ENCODE measurements at places on chromosomes 4 and X.

DNA sequence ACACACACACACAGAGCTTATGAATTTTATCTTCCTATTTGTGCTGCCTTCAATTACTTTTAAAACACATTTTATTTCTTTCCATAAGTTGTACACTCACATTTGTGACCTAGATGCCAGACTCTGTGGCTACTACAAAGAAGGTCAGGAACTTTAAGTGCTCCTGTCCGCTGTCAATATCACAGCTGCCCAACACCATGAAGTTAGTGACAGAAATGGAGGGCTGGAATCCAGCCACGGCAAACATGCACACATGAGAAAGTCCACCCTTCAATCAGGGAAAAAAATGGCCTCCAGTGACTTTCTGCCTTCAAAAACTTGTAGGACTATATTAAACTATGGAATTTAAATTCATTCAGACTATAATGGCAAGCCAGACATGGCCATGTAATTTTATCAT, 334.4 kb upstream of the FSTL5 start:
- DNase-seq = no peak

DNA sequence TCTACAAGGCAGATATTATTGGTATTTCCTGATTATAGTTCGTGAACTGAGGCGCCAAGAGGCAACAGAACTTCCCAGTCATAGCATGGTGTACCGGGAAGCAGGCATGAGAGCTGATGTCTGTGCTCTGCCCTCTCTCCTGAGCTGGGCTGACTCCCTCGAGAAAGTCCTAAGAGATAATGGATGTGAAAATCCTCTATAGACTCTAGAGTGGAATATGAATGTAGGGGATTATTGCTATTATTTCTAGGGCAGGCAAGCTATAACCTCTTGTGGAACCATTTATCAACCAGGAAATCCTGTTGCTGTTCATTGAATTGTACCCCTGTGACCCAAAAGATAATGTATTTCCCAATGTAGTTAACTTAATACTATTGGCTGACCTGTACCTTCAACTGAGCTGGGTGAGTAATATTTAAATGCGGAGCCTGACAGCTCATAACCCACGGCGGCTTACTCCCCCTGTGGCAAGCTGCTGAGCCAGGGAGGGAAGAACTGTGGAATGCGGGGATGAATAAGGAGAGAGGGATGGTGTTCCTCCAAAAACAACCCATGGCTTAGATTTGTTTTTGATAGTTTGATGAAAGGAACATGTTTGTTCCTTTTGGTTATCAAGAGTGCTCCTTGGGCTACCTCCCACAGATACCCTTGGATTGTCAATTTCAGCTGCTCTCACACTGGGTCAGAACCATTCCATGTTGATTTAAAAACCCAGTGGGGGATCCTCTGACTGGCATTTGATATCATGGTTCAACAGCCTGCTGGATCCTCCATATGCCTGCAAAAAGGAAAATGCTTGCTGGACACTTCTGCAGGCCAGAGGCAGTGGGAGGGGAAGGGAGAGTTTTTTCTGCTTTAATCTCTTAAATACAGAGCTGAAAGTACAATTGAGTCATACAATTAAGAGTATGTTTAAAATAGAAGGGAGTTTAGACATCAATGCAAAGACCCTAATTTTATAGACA, 339.0 kb upstream of the BOD1L1 start:
- DNase-seq = no peak

- no peak for DNase-seq
Measured at GRCh38 chr4:25862411-25863346, at the start of gene SEL1L3. Gene SEL1L3, minus strand, starts transcription at chr4:25862988. Its CDS starts 152 bp downstream, at chr4:25862836.

DNA sequence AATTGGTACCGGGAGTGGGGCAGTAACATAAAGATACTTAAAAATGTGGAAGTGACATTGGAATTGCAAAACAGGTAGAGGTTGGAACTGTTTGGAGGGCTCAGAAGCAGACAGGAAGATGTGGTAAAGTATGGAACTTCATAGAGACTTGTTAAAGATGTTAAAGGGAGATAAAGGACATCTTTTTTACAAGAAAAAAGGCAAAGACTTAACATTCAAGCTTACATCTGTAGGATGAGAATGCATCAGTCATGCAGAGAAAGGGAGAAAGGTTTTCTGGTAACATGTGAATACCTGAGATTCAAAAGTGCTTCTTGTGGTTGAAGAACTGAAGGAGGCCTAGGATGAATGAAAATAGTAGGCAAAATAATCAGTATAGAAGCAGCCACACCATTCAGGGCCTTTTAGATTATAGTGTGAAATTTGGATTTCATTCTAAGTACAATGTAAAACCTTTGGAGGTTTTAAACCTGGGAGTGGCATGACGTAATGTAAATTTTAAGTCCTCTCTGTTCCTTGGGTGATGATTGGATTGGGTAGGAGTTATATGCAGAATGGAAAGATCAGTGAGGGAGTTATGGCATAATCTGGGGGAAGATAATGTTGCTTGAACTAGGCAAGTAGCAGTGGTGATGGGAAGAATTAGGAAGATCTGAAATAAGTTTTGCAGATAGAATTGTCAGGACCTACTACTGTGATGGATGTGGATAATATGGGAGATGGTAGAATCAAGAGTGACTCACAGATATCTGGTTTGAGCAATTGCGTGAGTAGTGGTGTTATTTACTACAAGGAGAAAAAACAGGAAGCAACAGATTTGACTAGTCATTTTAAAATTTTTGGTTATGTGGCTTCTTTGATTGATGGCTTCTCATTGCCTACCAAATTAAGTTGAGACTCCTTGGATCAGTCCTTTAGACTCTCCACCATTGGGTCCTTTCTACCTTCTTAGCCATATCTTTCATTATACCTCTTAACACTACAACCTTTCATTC, 138.7 kb downstream of the VSIG4 start:
- DNase-seq = no peak

DNA sequence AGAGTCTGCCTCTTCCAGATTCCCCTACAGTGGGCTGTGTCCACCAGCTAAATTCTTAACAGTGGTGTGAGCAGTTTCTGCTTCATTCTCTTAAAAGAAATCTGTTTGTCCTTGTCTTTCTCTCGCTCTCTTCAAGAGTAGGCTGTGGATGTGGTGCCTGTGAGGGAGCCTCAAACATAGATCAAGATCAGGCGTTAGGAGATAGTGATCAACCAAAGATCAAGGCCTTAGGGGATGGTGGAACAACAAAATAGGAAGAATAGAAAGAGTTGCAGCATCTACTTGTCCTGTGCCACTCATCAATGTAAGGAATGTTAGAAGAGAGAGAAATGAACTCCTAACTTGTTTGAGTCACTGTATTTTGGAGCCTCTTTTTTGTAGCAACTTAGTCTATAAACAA, 144.2 kb downstream of the AASDH start:
- DNase-seq = no peak

GRCh38 chr4:63589796-63590195, 819.5 kb downstream of the TECRL start:
- no peak for DNase-seq

DNA sequence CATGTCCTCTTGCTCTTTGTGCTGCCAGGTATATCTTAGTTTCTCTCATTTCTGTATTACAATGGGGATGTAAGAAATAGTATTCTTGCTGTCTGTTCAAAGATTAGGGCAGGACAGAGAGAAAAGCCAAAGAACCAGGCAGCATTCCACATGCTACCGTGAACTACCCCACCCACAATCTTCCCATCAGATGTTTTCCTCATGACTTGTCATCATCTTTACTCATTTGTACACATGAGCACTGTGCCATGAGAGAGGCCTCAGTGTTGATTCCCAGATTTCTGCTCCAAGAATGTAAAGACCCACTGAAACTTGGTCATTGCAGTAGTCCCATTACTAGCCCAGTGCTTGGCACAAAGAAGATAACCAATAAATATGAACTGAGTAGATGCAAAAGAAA, 354.6 kb upstream of the RASGEF1B start:
- no peak for DNase-seq

DNA sequence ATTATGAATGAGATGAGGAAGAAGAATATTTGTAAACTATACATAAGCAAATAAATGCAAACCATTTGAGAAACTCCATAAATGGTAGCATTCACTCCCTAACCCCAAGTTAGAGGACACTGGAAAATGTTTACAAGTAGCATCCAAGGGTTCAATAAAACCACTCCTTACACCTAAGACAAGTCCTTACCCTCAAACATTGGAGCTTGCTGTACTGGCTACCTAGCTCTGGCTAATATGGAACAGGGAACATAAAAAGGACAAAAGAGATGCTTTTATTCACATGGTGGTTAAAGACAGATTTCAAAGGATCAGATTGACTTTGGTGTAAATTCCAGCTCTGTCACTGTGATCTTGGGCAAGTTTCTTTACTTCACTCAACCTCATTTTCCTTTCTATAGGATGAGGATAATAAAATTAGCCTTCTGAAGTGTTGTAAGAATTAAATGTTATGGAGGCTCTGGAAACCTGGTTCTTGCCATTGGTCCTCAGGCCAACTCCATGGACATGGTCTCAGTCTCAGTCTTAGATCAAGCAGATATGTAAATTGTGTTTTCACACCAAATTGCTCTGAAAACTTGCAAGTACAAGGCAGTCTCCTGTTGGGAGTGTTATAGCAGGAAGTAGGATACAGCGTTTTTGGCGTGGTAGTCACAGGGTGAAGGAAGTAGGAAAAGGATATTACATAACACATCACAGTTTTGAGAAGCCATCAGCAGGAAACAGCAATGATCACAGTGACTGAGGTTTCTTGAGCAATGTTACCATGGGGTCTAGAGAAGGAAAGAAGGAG, 3.3 kb downstream of the CXCL1 start:
- no peak for DNase-seq

DNA sequence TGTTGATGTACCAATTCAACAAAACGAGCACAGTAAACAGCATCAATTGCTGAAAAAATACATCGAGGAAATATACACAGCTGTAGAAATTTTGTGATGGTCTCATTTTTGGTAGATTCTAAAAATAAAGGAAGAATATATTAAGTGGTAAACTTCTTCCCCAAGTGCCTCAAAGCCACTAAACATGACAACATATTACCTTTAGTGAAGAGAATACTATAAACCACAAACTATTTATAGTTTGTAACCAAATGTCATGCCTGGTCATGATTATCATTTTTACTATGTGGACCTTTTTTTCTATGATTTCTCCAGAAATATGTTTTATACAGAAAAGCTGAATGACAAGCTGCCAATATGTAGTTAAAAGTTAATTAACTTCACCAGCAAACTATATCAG, 106.9 kb downstream of the THOC2 start:
- no peak for DNase-seq

- DNase-seq = no peak
Measured at GRCh38 chr4:57154926-57155325, 44.7 kb upstream of the IGFBP7 start.

GRCh38 chr4:2166253-2166652, 75.7 kb downstream of the HAUS3 start:
- DNase-seq = no peak

DNA sequence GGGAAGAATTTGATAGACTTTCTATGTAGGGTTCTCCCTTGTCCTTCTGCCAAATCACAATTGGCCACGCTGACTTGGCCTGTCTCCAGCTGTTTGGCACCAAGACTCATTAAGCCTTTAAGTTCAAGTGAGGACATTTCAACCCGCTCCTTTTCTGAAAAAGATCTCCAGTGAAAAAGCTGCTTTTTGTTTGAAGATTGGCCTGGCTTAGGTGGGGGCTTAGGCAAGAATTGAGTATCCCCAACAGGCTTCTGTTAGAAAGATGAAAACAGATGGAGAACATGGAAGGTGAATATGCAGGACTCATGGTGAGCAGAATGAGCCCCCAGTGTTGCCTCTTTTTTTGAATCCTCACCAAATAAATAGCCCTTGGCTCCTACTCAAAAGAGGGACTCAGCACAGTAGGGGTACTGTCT, 28.5 kb upstream of the LIMCH1 start:
- no peak for DNase-seq

- no peak for DNase-seq
Measured at GRCh38 chr4:186644737-186645261, 78.9 kb downstream of the FAT1 start.

DNA sequence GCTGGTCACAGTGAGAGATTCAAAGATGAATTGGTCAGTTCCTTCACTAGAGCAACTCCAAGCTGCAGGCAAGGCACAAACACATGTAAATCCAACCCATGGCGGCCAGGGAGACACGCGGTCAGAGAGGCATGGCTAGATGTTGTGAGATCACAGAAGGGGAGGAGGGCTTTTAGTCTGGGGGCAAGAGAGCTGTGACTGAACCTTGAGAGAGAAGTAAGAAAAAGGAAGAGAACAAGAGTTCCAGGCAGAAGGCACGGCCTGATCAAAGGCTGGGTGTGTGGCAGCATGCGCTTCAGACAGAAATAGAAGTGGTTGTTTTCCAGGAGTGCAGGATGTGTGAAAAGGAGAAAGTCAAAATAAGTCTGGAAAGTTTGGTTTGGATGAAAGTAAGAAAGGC, 15.9 kb downstream of the CCDC149 start:
- DNase-seq = no peak

DNA sequence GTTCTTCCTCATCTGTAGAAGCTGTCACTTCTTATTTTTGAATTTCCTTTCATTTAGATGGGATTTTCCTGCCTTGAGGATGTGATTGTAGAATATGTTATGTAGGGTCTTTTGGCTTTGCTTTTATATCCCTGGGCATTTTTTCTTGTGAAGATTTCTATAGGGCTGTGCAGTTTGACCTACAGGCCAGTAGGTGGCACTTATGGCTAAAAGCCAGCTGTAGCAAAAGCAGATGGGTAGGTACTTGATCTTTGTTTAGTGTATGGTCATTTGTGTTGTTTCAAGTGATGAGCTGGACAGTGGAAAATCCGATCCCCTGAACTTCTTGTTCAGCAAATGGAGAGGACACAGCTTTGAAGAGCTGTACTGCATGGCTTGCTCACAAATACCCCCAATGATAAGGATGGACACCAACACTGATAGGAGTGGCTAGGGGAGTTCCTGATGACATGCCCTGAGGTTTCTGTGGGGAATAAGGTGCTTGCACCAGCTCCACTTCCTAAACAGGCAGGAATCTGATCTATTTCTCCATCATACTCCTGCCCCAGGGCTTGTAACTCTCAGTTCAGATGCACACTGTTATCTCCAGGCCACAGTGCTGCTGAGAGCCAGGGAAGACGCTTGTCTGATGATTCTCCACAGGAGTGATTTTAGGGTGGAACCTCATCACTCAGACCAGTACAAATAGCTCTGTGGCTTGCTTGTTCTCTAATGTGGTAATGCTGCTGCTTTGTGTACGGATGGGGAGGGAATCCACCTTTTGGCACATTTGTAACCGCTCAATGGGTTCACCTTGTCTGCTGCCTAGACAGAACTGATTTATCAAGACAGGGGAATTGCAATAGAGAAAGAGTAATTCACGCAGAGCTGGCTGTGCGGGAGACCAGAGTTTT, 417.1 kb upstream of the MAGEB16 start:
- DNase-seq = no peak

- no peak for DNase-seq
Measured at GRCh38 chr4:150256841-150257730, 178.8 kb downstream of the DCLK2 start.

- no peak for DNase-seq
Measured at GRCh38 chr4:110195561-110196205, 2.7 kb downstream of the ELOVL6 start.

DNA sequence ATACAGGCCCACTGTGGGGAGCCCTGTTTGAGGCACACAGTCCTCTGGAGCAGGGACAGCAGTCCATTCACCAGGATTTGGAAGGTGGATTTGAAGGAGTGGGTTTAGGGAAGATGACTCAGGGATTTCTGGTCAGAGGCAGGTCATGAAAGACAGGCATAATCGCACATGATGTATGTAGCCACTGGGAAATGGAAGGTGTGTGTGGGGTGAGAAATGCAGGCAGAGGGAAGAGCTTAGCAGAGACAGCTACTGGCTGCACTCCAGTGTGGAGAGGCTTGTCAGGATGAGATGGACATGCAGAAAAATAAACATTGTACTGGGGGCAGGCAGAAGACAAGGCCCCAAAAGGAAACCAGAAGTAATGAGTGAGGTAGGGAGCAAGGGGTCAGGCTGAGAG, 85.2 kb upstream of the STS start:
- no peak for DNase-seq
